ENCODE measurements at places on chromosomes 16 and 17.

- DNase-seq = no peak
Measured at GRCh38 chr17:49509588-49509917, 14.5 kb downstream of the NGFR start.

- no peak for DNase-seq
Measured at GRCh38 chr17:42525221-42525620, 10.8 kb upstream of the NAGLU start.

DNA sequence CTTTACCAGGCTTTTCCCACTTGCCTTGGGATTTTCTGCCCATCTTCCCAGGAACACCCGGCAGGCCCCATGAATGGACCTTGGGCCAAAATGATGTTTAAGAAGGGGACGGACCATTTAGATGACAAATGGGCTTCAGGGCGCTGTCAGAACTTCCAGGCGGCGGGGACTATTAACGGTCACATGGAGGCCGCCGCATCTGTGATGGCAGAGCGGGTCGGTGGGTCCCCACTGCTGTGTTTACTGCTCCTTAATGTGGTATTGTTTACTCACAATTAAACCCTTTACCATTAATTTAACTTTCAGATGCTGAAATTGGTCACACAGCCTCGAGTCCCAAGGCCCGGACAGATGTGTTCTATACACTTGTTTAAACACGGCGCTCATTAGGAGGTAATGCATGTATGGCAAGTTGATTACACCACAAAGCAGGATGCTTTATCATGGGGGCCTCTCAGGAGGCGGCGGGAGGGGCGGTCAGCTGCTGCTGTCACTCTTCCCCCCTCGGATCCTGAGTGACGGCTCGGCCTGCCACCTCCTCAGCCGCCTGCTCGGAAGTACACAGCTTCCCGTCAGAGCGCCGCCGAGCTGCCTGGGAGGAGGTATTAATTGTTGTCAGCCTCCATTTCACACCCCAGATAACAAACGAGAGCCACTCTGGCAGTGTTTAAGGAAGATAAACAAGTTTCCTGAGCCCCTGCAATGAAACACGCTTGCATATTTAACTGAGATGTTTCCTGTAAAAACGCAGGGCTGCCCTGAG is 83.9 kb upstream of the IRX3 start:
- DNase-seq = no peak

GRCh38 chr17:20184977-20185619 is 175.9 kb downstream of the SPECC1 start:
- no peak for DNase-seq

DNA sequence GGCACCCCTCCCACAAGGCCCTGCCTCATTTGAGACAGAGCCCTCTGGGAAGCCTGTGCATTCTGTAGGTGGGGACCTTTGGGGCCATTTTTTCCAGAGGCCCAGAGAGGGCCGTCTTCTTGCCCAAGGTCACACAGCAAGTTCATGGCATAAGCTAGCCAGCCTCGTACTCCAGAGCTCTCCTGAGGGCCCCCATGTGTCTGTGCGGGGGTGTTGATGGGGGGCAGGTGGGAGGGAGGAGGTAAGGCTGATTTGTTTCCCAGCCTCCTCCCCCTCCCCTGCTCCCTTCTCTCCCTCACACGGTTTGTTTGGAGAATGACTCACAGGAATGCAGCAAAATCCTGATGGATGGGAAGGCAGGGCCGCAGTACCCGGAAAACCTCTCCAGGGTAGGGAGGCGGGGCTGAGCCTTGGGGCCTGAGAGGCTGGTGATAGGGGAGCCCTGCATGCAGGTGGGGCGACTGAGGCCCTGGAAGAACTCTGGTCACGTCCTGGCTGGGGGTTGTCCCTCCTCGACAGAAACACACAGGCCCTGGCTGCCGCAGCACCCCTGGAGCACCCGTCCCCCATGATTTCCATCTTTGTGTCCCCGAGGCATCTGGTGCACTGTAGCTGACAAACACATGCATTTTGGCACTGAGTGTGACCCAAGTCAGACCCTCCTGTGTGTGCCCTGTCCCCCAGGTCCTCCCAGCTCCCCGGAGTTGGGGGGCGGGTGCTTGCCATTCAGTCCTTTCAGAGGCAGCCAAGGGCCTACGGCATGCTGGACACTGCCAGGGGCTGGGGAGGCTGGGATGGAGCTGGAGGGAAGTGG is 29.7 kb downstream of the RAI1 start:
- no peak for DNase-seq

DNA sequence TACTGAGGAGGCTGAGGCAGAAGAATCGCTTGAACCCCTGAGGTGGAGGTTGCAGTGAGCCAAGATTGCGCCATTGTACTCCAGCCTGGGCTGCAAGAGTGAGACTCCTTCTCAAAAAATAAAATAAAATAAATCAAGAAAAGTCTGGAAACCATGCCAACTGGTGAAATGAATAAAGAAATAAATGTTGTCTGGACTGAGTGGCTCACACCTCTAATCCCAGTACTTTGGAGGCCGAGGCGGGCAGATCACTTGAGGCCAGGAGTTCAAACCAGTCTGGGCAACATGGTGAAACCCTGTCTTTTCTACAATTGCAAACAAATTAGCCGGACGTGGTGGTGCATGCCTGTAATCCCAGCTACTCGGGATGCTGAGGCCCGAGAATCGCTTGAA is 744 bp upstream of the LRRC37A3 start:
- no peak for DNase-seq

DNA sequence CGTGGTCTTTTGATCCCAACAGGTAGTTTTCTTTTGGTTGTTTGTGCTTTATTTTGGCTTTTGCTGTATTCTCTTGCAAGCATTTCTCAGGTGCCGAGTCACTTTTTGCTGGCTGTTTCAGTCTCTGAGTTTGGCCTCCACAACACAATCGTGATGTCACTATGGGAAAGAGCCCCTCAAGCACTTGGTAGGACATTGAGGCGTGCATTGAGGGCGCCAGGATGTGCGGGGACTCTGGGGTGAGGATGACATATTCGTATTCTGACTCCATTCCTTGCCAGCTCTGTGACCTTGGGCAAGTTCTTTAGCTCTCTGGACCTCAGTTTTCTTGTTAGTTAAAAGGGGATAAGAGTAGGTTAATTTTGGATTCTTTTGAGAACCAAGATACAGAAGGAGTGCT is 13.0 kb downstream of the KSR1 start:
- DNase-seq = no peak

DNA sequence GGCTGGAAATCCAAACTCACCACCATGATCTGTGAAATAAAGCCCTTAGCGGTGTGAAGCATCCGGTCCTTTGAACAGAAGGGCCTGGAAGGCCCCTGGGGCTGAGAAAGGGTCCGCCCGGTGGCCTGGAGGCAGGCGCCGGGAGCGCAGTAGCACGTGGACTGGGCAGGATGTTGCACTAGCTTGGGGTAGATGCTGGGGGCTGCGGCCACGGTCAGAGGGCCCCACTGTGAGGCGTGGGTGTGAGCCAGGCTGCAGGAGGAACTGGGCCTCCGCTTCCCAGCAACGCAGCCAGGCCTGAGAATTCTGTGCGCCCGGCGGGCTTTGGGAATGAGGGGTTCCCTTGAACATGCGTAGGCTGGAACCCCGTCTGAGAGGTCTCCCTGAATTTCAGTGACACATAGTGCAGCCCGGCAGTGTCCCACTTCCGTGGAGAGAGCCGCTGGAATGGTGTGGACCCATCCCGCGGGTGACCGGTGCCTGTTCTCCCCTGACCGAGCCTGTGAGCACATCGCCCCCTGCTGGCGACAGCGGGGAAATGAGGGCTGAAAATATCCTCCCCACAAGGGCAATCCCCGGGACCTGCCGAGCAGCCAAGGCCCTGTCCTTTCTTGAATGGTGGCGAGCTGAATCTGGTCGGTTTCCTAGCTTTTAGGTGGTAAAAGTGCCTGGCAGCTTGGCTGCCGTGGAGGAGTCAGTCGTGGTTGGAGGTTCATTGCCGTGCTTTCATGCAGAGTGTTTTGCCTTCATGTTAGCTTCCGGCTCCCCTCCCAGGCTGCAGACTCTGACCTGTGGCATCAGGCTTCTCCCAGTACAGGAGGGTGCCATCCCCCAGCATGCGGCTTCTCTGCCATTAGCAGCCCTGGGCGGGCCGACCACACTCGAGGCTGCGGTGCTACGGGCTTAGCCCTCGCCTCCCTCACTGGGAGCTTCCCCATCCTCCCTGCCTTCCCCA is 43.8 kb downstream of the DNAJA2 start:
- peak; percentile 49 for DNase-seq

DNA sequence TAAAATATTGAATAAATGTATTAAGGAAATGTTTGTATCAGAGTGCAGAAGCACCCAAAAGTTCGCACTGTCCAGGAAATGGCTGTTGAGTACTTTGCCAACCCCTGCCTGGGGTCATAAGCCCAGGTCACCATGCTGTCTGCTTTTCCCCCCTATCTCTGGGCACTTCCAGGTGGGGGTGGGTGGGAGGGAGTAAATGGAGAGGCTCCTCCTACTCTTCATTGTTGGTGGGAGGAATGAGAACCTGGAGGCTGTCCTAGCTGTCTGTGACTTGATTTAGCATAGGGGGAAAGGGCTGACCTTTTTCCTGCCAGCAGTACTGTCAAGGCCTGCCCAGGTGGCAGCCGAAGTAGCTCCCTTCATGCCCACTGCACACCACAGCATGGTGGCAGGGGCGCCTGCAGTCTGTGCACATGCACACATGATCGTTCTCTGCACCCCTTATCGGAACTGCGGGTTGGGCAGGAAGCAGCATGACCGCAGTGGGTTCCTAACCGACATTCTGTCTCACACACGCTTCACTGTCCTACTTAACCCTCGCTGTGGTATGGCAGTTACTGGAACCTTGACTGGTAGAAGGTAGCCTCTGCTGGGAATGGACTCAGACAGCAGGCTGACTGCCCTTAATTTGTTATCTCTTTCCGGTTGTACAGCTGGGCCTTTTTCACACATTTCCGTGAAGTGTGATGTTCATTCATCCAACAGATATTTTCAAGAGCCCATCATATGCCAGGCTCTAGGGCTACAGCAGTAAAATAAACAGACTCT is 41.5 kb downstream of the LDHD start:
- DNase-seq = peak; percentile 69

GRCh38 chr17:72812823-72813222 is 279.7 kb downstream of the SLC39A11 start:
- DNase-seq = no peak

GRCh38 chr17:51050291-51051033 is 70.2 kb downstream of the SPAG9 start:
- no peak for DNase-seq

DNA sequence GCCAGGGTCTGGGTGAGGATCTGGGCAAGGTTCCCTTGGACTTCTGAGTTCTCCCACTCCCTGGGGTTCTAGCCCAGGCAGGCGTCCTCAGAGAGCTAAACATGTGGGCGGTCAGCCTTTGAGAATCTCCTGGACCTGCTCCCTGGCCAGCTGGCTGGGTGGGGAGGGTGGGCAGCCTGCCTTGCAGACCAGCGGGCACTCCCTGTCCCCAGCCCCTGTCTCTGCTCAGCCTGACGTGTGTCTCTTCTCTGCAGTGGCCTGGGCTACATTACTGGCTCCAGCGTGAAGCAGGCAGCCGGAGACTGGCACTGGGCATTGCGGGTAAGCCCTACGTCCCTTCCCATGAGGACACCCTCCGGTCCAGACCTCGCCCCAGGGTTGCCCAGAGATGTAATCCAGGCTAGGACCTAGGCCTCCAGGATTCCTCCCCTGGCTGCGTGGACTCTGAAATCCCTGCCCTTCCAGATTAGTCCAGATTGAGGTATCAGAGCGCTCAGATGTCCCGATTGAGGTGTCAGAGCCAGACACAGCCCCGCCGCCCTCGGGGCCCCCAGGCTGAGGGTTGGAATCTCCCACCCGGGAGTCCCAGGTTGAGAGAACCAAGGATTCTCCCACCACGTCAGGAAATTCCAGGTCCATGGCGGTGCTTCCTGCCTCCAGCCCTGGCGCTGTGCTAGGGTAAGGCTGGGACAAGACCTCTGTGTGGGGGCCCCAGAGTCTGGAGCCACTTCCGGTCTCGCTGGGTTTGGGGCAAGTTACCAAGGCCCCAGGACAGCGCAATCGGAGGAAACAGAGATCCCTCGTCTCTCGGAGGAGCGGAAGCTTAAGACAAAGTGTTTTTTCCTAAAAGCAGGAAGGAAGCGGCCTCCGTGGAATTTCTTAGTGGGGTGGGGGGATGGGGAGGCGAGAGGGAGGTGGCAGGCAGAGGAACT is 24.1 kb downstream of the MYBBP1A start:
- no peak for DNase-seq

- no peak for DNase-seq
Measured at GRCh38 chr17:49397586-49397985, 17.1 kb downstream of the PHB1 start.

- no peak for DNase-seq
Measured at GRCh38 chr17:61684172-61684571, 93.2 kb upstream of the NACA2 start.

DNA sequence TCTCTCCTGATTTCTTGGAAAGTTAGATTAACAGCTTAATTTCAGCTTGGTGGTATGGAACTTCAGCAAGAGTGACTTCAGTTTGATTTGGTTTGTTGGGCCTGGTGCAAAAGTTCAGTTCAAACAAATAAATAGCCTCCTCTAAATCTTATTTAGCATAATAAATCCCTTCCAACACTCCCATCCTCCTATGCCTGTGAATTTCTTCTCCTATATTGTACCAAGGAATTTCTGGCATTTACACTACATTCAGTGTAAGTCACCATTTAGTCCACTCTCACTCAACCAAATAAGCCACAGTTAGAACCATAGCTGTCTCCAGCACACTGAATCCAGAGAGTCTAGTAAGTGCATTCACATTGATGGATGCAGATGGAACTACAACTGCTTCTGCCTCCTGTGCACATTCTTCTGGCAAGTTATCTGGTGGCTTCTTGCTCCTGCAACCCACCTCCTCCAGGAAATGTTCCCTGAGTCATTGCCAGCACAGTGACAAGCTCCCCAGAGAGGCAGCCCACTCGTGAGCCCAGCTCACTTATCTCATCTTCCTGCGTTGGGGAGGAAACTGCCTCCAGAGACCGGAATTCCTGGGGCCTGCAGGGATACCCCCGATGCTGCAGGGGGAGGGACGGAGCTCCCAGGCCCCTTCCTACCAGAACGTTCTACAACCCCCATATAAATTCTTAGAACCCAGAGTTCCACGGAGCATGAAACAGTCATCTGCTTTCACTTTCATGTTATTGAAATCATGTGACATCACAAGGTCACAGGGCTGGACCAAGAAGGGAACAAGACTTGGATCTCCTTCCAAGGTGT is 318.3 kb downstream of the PHKB start:
- no peak for DNase-seq

GRCh38 chr16:86424398-86424797 is 85.9 kb upstream of the FOXF1 start:
- no peak for DNase-seq

DNA sequence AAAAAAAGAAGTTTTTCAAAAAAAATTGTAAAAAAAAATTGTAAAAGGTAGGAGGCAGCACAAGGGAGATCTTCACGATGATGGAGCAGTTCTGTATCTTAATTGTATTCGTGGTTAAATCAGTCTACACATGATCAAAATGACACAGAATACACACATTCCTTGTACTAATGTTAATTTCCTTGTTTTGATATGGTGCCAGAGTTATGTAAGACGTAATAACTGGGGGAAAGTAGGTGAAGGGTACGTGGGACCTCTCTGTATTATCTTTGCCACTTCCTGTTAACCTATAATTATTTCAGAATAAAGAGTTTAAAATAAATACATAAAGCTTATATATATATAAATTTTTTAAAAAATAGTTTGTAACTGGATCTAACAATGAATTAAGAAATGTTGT is 36.8 kb downstream of the HELZ start:
- no peak for DNase-seq
